Heart left ventricle (tissue), 16 donors: ENCODE measurements at places on chromosomes 2 and 18. TPM values are rescaled to one million over a fixed set of nuclear protein-coding genes. Genes with fewer than 3 reads are reported as not detected.

DNA sequence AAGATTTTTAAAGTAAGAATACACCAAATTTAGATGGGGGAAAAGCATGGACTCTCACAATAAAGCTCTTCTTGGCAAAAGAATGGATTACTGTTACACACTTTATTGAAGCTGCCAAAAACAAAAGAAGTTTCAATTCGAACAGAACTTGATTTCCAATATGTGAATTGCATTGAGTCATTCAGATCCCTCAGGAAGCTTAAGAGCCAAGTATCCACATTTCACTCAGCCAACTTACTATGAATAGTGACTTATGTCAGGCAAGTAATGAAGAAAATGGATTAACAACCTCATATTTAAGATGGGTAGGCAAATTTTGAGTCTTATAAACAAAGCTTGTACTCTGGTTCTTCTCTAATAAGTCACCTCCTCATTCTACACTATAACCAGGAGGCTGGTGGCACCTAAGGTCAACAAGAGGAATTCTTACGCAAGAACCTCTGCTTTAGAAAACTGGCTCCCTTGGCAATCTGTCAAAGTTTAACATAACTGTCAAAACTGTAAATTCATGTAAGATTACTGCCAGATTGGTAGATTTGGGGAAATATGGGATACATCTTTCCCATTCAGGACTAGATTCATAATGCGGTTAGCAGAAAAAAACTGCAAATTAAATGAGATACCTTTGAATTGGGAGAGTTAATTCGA lies 6.0 kb downstream of the HADHA start:
- no peak for DNase-seq

The OTOS gene
- total RNA-seq, result not detected

GRCh38 chr2:138087751-138088593 lies 123.7 kb downstream of the HNMT start:
- no peak for DNase-seq

DNA sequence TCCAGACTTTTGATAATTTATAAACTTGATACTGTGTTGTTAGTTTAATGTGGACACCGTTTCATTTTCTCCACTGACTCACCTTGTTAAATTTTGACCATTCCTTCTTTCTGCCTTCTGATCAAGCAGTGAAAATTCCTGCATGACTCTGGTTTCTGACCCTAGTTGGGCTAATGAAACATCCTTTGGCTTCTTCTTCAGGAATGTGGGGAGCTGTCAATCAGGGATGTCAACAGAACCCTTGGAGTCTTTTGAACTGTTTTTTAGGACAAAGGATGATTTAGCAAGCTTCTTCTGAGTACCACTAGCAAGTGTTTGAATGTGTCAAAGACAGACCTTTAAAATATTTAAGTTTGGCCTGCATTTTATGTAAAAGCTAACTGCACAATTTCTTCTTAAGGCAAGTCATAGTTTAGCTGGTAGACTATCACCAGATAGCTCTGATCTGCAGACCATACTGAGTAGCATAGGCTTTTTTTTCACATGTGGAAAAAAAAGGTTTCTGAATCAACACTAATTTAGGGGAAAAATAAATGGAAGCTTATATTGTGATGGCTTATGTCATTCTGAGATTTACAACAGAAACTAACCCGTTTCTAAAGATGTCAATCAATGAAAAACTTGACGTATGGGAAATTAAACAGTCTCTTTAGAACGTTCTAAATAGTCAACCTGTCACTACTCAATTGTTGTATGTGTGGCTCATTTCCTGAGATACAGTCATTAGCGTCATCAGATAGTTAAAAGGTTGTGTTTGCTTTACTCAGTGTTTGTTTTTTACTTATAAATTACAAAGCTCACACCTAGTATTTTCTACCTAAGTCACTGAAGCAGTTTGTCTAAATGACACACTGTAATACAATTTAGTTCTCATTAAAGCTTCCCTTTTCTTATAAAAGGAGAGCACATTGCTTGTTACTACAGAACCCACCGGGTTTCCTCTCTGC lies 311.4 kb downstream of the PTPRM start:
- no peak for DNase-seq

GRCh38 chr2:52193804-52194203 lies 1161.9 kb upstream of the NRXN1 start:
- no peak for DNase-seq
